ENCODE measurements at places on chromosomes 11 and 22.

GRCh38 chr11:76849376-76849775 lies 11.3 kb upstream of the ACER3 start:
- DNase-seq, result no peak

DNA sequence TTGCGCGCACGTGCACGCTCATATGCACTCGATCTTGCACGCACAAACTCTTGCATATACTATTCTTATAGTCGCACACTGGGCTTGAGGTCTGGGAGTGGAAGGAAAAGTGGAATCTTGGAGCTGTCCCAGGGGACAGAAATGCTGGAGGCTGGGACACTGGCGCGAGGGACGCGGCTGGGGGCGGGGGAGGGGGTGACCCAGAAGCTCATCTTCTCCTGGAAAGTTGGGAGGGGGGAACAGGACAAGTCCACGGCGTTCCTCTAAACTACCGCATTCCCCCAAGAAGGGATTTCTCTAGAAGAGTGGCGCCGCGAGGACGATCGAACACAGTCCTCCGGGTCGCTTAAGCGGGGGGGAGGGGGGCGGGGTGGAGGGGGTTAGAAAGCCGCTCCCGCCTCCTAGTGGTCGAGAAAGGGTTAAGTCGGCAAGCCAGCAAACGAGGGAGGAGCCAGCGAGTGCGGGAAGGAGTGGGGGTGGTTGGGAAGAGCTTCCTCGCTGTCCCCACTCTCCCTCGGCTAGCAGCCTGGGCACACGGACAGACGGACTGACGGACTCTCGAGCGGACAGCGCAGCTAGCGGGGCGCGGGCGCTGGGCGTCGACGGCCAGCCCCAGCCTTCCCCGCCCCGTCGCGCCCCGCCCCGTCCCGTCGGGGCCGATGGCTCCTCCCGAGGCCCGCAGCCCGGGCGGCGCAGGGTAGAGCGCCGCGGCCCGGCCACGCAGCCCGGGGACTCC lies at the start of gene RTN4RL2:
Gene RTN4RL2, plus strand, starts transcription at position 507 of the 736 bp plus-strand sequence. CDS start 338 bp downstream, outside the sequence.
- DNase-seq, result peak; percentile 61

DNA sequence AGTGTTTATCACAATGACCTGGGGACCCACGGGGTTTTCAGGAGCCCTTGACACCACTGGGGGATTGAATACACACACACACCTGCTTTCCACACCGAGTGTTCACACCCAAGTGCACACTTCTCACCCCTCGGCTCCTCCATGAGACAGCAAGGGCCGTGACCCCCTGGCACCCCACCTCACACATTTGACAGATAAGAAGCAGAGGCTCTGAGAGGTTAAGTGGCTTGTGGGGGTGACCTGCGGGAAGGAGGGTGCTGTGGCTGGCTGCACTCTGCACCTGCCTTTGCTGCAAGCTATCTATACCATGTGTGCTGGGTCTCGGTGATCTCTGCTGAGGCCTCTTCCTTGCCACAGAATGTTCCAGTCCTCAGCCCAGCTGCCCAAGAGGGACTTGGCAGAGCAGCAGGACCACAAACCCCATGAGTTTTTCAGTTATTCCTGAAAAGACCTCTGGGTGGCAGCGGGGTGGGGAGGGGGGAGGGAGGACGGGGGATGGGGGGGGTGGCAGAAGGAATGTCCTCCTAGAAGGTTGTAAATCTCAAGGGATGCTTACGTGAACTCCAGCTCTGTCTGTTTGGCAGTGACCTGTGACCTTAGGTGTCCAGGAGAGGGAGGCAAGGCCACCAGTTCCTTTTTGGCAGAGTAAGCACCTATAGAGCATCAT lies 47.9 kb upstream of the RFPL3 start:
- DNase-seq, result no peak

DNA sequence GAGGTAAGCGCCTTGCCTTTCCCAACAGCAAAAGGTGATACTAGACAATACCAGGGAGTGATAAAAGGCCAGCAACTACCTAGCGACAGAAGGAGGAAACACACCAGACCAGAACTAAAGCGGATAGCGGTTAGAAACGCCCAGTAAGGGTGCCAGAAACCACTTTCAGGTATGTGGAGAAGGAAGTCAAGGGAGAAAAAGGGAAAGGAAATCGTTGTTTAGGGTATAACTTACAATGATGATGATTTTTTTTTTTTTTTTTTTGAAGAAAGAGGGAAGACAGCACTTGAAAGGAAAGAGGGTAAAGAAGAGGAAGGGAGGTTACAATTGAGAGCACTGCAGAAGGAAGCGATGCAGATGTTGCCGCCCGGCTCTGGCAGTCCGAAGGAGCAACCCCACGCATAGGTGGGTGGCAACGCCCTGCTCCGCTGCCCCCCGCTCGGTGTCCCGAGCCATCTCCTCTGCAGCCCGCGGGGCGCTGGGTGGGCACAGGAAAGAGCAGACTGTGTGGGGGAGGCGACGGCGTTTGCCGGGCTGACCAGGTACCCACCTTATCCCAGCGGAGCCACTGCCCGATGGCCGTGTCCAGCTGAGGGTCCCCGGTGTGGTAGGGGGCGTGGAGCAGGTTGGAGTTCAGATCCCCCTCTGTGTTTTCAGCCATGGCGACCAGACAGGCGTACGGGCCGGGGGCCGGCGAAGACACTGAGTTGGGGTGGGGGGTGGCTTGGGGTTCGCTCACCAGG lies 561 bp downstream of the PGM2L1 start:
- peak; percentile 7 for DNase-seq

DNA sequence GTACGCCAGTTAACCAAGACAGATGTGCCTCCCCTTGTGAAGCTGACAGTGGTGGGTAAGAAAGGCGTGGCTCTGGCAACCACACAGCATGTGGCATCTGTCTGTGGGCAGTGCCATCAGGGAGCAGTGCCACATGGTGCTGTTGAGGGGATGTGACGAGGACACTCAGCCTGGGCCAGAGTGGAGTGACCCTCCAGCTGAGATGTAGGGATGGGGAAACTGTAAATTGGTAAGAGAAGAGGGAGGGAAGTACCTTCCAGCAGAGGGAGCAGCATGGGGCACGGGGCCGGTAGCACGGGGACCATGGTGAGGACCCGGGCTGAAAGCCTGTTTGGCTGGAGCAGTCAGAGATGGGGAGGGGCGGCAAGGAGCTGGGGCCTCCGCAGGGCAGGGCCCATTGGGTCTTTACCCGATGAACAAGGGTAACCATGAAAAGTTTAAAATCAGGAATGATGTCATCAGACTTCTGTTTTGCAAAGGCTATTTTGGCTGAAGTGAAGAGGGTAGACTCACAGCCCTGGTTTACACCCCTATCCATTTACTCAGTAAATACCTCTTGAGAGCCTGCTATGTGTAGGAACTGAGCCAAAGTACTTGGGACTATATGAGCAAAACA lies 10.4 kb downstream of the TMPRSS6 start:
- DNase-seq, result no peak

- no peak for DNase-seq
Measured at GRCh38 chr22:46250783-46251125, 661 bp upstream of the CDPF1 start.

DNA sequence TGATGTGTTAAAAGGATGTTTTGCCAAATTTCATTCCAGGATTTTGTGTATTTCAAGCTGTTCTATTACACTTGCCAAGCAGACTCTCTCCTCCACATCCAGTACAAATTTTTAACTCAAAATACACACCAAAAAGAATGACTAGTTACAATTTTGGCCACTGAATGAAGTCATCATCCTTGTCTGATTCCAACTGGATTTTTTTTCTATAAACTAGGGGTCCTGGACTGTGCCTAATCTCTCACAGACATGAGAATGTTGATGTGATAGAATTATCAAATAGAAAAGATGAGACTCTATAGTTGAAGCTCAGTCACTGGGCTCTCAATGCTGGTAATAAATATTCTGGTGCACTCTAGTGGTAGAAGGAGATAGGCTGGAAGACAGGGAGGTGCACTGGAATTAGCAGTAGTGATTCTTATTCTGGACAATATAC lies 85.8 kb downstream of the FANCF start:
- peak; percentile 8 for DNase-seq
